ENCODE measurements at places on chromosomes 6 and 20.

DNA sequence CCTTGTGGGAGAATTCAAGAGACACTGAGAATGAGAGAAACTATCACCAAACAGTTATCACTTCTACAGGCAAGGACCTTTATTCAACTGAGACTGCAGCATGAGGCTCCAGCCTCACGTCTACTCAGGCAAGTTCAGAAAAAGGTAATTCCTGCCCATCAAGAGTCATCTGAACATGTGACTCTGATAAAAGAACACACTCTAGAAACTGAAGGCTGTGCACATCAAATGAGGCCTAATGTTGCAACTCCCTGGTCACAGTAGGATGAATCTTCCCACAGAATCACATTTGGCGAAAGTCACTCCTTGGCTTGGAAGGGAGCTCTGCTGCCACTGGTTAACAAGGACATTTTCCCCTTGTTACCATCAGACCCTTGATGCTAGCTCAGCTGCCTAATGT is 71.2 kb upstream of the EMILIN3 start:
- no peak for DNase-seq

DNA sequence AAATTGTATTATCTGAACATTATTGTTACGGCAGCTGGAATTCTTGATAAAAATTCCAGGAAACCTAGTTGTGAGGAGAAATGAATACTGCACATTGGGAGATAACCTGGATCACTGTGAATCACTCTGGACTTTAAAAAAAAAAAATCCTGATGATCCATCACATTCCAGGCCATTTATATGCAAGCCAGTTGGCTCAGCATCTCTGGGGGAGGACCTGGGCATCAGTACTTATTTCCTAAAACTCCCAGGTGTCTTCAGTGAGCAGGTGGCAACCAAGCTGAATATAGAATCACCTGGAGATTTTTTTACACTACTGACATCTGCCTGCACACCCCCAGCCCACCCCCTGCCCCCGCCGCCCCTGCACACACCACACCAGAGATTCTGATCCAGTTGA is 39.1 kb upstream of the SIRT5 start:
- no peak for DNase-seq

DNA sequence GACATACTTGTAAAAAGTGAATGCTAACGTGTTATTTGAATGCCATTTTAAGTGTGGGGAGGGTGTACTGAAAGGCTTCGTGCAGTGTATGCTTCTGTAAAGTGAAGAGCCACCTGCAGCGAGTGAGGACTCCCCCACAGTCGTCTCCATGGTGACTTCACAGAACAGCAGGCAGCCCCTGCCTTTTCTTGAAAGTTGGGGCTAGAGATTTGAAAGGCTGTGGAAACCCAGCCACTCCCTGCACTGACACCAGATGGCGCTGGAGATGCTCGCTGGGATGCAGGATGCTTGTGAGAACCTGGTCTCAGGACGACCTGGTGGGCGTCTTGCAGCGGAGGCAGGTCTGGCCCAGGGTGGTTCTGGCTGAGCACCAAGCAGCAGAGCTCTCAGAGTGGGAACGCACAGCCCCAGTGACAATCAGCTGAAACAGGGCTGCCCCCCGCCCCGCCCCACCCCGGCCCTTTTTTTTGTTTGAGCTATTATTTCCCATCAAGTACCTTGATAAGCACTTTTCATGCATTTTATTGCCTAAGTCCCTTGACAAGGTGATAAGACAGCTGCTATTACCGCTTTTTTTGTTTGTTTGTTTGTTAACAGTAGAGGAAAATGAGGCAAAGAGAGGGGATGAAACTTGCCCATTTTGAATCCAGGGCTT is 150.3 kb downstream of the SYCP2 start:
- peak; percentile 84 for DNase-seq

DNA sequence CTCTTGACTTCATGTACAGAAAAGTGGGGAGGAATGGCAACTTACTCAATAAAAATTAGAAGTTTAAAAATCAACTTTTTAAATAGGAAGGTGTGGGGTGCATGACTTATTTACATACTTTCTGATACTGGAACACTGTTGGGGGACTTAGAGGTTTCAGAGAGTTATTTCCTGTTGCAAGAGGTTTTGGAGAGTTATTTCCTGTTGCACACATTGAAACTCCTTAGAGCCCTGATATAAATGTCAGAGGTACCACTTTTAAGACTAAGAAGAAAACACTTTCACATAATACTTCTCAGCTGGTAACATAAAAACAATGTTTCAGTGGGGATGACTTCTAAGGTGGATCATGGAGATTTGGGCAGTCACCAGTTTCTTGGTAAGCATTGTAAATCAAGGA is 579.9 kb downstream of the MMUT start:
- DNase-seq, result no peak

DNA sequence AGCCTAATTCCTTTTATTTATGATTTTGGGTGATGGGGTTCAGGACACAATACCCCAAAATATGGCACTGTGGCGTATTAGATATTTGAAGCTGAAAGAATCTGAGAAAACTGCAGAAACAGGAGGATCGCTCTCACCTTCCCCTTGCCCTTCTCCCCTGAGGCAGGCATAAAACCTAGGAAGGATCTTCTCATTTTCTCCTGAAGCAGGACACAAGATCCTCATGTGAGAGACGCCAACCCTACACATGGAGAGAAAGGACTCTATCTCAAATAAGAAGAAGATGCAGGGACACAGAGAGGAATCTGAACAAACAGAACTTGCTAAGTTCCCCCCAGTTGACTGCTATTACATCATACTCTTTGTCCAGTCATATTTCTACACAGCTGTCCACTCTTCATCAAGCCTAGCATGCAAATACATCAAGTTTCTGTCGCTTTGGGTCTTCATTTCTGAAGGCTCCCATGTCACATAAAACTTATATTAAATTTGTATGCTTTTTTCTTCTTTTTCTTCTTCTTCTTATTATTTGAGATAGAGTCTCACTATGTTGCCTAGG is 109.0 kb downstream of the DTNBP1 start:
- no peak for DNase-seq

DNA sequence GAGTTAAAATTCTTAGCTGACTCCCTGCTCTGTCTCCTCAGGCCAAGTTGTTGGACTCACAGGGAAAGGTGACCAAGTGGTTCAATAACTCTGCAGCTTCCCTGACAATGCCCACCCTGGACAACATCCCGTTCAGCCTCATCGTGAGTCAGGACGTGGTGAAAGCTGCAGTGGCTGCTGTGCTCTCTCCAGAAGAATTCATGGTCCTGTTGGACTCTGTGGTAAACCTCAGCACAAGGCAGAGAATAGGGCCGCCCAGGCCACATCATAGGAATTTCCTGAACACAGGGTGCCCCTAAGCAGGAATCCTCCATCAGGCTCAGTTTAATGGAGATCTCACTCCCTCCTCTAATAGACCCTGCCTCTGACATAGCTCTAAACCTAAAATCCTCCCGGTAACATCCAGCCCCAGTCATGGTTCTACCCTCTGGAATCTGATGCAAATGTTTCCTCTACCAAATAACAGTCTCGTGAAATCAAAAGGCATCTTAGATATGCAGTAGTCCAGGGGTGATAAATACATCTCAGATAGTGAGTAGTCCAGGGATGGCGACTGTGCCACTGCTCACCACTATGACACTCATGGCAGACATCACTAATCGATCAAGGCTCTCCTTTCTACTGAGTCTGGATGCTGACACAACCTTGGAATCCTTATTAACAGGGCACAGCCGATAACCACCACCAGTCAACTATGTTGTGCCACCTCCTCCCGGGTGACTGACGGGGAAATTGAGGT is 18.3 kb downstream of the BPIFB1 start:
- peak; percentile 56 for DNase-seq

- no peak for DNase-seq
Observed at GRCh38 chr6:112275365-112275764, 21.0 kb upstream of the LAMA4 start.

- DNase-seq, result no peak
Observed at GRCh38 chr20:50211091-50211490, 20.5 kb downstream of the CEBPB start.

- DNase-seq, result no peak
Observed at GRCh38 chr6:4447639-4448330, 312.4 kb upstream of the ECI2 start.

DNA sequence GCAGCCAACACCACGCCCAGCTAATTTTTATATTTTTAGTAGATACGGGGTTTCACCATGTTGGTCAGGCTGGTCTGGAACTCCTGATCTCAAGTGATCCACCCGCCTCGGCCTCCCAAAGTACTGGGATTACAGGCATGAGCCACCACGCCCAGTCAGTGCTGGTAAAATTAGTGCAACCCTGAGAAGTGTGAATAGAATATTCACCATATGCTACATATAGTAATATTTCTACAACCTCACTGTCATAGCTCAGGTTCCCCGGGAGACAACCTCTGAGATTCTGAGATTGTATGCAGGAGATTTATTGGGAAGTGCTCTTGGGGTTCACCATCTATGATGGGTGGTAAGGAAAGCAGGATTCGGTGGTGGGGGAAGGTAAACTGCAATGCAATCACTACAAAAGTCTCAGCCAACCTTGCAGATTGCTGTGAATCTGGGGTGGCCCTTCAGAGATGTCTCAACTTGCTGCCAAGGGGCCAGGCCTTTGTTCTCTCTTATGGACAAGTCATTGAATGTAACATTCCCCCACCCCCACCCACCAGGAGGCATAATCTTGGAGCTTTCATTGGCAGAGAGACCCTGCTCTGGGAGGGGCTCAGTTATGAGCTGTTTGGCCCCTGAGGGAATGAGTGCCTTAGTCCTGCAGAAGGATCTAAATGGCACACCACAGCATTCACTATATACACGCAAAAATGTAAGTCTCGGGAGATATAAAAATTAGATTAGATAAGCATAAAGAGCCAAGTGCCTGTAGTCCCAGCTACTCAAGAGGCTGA is 34.0 kb upstream of the SEC63 start:
- DNase-seq, result no peak

GRCh38 chr6:137843211-137843610 is 23.8 kb upstream of the TNFAIP3 start:
- no peak for DNase-seq

- DNase-seq, result no peak
Observed at GRCh38 chr6:104702126-104702841, 157.4 kb downstream of the HACE1 start.

GRCh38 chr6:31621991-31622390 is 1.5 kb downstream of the PRRC2A start:
- DNase-seq, result no peak

GRCh38 chr20:59821788-59822187 is 111.6 kb downstream of the SYCP2 start:
- no peak for DNase-seq

DNA sequence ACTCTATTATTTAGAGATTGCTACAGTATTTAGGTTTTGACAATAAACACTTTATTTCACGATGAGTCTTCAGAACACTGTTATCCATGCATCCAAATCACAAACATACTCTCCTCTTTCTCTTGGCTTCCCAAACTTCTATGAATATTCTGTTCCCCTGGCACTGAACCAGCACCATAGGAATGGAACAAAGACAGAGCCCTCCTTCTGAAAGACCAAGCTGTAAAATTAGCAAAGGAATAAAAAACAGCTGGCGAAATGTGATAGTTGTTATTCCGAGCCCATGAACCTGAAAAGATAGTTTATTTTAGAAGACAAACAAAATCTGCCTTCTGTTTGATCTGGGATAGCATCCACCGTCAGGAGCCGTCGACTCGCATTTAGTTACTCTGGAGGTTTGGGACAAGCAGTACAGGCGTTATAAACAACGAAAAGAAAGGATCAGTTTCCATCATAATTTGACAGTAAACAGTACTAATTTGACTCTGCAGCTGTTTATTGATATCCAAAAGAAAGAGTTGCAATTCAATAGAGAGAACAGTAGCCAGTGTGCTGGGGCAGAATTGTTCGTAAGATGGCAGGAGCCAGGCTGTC is 161.4 kb downstream of the CLIC5 start:
- DNase-seq, result no peak

- DNase-seq, result no peak
Observed at GRCh38 chr6:161584051-161584450, 310.2 kb upstream of the AGPAT4 start.

- peak; percentile 3 for DNase-seq
Observed at GRCh38 chr6:107185391-107185970, 70.2 kb upstream of the BEND3 start.

DNA sequence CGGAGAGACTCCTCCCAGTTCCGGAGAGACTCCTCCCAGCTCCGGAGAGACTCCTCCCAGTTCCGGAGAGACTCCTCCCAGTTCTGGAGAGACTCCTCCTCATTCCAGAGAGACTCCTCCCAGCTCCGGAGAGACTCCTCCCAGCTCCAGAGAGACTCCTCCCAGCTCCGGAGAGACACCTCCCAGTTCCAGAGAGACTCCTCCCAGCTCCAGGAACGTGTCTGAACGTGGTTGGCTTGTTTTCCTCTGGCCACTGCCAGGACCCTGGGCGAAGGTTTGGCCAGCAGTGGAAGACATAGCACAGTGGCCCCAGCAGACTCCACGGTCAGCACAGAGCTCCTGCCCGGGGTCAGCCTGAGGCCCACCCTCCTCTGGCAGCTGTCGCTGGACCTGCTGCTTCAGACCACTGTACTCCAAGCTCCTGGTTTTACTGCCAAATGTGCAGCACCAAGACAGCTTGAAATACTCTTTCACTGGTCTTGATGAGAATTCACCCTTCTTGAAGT is 122.3 kb upstream of the AFDN start:
- no peak for DNase-seq

GRCh38 chr6:161915456-161915964 is 641.6 kb upstream of the AGPAT4 start:
- DNase-seq, result no peak

GRCh38 chr6:37088897-37089296 is 81.1 kb upstream of the PIM1 start:
- no peak for DNase-seq

Measured in urothelium cell line (cell line).